ENCODE measurements at places on chromosomes 16 and 17.

GRCh38 chr16:30768583-30769181, 6.6 kb downstream of the RNF40 start:
- DNase-seq = no peak

GRCh38 chr17:1516388-1517161, at the start of gene INPP5K:
TSS of gene INPP5K (minus strand) at chr17:1516612. CDS start at chr17:1516499, 113 bp downstream.
- DNase-seq = peak; percentile 98

DNA sequence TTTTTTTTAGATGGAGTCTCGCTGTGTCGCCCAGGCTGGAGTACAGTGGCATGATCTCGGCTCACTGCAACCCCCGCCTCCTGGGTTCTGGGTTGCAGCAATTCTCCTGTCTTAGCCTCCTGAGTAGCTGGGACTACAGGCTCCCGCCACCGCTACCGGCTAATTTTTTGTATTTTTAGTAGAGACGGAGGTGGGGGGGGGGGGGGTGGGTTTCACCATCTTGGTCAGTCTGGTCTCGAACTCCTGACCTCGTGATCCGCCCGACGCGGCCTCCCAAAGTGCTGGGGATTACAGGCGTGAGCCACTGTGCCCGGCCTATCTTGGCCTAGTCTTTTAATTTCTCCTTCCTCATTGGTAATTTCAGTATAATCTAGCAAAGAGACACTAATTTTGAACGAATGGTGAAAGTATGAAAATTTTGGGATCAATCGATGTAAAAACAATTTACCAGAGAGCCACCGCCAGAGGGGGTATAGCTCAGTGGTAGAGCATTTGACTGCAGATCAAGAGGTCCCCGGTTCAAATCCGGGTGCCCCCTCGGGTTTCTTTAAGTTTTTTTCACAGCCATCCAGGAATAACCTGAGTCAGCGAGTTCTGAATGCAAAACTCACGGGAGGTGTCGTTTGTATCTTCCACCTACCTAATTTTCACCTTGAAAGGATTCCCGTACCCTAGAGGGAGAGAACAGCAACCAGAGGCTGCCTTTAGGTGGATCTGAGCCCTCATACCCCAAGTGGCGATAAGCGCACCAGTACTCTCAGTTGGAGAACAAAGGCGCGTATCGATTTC, 2.5 kb upstream of the LASP1 start:
- peak; percentile 44 for DNase-seq

DNA sequence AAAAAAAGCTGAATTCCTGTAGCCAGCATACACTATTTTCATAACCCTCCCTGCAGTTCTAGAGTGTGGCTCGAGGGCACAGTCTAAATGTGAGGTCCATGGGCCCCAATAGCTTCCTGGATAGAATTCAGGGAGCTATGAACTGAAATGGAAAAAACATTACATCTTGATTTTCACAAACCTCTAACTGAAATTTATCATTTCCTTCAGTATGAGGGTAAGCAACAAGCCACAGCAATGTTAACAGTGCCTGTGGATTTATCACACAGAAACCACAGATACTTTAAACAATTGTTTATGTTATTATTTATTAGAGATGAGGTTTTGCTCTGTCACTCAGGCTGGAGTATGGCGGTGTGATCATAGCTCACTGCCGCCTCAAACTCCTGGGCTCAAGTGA, 18.2 kb downstream of the TMEM92 start:
- no peak for DNase-seq

DNA sequence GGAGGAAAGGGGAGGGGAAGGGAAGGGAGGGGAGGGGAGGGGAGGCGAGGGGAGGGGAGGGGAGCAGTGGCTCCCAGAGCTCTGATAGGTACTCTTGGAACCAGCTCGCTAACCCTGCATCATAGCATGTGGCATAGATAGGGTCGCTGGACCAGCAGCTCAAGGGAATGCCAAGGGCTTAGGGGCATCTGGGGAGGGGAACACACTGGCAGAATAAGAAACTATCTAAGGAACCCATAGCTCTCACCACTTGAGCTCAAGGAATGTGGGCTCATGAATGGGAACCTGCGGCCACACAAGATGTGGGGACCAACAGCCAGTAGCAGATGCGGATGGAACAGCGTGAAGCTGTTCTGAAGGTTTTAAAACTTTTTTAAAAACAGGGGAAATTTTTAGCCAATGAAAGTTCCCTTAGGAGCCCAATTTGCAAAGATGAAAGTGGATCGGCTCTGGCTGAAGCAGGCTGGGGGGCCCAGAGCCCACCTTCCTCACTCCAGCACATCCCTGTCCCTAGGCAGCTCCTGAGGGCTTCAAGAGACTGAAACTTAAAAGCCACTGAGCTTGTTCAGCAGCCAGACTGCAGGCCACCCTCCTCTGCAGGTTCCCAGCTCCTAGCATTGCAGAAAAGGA, 46.9 kb downstream of the PIMREG start:
- DNase-seq = no peak

DNA sequence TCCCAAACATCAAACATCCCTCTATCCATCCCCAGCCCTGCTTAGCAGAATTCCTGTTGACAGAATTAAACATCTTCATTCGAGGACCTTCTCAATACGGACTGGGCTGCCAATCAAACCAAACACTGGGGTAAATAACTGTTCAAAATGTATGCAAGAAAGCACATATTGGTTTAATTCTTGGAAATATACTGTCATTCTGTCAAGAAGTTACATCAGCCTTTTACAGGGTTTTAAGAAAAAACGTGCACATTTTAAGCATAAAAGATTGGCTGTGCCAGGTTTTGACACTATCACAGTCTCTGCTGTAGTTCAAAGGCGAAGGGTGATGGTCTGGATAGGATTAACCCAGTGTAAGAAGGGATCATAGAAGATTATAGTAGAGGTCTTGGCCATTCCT, 25.1 kb upstream of the CCNF start:
- DNase-seq = no peak

DNA sequence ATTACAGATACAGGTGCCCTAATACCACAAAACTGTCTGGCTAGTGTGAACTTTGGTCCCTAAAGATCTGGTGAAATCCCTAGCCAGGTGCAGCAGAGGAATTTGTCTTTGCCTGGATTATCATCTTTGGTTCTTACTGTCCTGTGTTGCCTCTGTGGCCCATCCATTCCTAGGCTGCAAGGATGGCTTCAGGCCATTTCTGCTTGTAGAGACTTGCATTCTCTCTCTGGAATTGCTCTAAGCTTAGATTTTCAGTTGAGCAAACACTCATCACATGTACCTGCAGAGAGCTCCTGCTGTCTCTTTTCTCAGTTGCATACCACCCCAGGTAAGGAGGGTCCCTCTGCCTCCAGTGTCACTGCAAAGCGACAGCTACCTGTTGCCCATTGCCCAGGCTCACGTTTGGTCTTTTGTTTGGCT, 114.9 kb downstream of the PRKCA start:
- no peak for DNase-seq

DNA sequence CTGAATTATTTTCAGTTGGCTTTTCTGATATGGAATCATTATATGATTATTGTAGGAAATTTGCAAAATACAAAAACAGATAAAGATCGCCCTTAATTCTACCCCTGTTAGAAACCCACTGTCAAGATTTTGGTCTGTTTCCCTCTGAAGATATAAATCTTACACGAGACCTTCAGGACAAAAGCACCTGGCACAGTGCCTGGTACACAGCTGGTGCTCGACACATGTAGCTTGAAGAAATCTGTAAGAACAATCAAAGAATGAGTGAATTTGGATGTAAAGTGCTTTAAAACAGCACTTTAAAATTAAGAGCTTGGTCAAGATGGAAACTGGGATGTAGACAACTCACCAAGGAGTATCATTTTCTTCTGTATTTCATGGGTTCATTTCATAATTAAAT, 181.1 kb downstream of the C16orf78 start:
- DNase-seq = no peak

DNA sequence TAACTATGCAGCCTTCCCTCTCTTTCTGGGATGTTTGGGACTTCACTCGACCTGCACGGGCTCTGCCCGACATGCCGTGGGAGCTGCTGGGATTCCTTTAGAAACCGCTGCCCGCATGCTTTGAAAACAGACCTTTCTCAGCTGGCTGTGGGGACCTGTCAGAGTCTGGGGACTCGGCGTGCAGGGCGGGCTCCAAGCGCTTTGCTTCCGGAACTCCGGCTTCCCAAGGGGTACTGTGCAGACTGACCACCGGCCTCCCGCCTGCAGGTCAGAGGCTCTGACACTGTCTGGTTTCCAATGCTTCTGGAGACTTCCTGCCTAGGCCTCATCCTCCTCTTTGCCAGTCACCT, 11.8 kb downstream of the PRSS27 start:
- DNase-seq = no peak

- no peak for DNase-seq
Measured at GRCh38 chr17:66461343-66461995, 159.1 kb downstream of the PRKCA start.

DNA sequence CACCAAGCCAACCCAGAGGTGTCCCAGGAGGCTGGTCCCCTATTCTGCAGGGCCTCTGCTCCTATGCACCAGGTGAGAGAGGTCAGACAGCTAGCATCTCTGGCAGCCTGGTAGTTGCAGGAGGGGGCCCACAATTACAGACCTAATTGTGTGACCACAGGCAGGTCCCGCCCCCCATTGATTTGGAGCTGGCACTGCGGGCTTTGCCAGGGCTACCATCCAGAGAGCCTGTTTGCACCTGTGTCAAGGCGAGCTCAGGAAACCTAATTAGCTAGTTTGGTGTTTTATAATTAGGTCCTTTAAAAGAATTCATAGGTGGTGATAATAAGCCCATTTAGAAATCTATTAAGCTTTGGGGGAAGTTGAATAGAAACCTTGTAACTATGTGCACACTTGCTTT, 90.2 kb downstream of the MRM1 start:
- no peak for DNase-seq

- no peak for DNase-seq
Measured at GRCh38 chr16:30523768-30524574, 2.4 kb downstream of the ZNF768 start.

- DNase-seq = no peak
Measured at GRCh38 chr17:75472119-75472518, 15.7 kb downstream of the TMEM94 start.

GRCh38 chr17:1039511-1040215, 42.7 kb downstream of the TIMM22 start:
- no peak for DNase-seq

GRCh38 chr16:85436636-85437165, 176.4 kb upstream of the GSE1 start:
- DNase-seq = no peak

DNA sequence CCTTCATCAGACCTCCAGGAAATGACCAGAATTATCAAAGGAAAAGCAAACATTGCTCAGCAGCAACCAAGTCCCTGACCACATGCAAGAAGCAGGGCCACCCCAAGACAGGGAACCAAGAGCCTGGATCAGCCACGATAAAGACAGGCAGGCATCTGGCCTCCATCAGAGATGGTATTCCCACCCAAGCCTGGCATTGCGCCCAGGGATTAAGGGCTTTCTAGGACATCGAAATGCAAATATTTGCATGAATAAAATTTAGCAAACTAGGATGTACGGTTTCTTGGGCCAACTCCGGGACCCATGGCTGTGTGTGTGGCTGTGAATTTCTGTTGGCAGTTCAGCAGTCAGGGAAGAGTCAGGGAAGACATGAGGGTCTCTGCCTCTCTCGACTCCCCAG, 241.4 kb upstream of the DYNLRB2 start:
- no peak for DNase-seq

GRCh38 chr17:4204190-4204589, 59.6 kb downstream of the ANKFY1 start:
- no peak for DNase-seq

DNA sequence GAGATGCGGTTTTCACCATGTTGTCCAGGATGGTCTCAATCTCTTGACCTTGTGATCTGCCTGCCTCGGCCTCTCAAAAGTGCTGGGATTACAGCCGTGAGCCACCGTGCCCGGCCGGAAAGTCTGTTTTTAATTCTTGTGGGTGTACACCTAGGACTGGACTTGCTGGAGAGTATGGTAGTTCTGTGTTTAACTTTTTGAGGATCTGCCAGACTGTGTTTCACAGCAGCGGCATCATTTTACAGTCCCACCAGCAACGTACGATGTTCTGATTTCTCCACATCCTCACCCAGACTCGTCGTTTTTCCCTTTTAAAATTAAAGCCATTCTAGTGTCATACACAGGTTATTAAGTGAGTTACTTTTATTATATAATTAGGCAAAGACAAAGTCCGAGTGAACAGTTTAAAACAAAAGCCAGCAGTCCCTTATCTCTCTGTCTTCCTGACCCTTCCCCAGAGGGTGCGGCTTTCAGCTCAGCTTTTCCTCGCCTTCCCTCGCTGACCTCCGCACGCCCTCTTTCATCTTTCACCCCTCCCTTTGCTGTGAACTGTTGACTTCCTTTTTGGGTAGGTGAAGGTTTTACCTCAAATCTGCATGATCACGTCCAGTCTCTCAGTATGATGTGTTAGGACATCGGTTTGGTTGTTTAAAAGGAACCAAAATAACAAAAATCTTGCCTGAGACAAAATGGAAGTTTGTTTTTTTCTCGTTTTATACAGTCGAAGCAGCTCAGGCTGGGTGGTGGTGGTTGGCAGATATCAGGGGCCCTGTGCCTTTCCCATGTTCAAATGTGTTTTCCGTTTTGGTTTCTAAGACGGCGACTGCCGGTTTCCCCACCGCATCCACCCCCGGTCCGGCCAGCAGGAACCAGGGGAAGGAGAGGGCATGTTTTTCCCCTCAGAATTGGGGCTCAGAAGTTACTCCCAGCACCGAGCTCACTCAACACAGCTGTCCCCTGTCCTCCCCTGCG, 18.0 kb downstream of the FAM234A start:
- DNase-seq = peak; percentile 14

- no peak for DNase-seq
Measured at GRCh38 chr17:57745242-57745641, at the start of gene CCDC182. TSS of gene CCDC182 (minus strand) at chr17:57745299. CDS start at chr17:57745272, 27 bp downstream.

DNA sequence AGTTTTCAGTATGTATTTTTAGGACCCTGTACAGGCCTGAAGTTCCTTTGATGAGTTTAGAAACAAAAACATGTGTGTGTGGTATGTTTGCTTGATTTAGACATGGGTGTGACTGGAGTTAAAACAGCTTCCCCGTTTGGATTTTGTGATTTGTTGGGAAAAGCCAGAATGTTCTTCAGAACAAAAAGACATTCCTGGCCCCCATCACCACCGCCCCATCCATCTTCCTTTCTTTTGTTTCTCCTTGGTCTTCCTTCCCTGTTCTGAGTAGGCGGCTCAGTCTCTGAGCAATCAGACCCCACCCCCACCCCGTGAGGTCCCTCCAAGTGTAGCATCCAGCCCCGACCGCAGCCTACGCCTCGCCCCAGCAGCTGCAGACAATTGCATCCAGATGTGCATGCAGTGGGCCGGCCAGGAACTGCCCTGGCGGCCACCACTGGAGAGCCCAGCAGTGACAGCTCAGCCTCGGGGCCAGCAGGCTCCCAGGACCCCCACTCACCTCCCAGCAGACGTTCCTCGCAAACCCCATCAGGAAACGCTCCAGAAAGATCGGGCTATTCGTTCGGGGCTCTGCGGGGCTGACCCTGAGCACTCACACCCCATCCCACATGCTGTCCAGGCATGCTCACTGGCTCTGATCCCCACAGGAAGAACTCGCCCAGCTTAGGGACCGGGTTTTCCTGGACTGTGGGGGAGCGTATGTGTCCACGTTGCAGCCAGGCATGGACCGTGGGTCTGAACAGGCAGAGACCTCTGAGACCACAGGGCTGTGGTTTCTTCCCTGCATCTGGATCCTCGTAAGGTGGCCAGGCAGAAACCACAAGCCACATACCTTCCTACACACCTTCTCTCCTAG, 99.8 kb upstream of the CDH5 start:
- DNase-seq = no peak

Data from stimulated activated CD8-positive, alpha-beta memory T cell treated with anti-CD3 and anti-CD28 coated beads, Interleukin-2, amount 100 ng/mL, for 48 hours (primary cell).